ENCODE measurements at places on chromosomes 12 and 14. TPM values are rescaled to one million over a fixed set of nuclear protein-coding genes. Genes with fewer than 3 reads are reported as not detected.

CINP gene
- 35.5 TPM for total RNA-seq

NPFF gene
- not detected for total RNA-seq

HOXC4 gene
- total RNA-seq: not detected

- no peaks in the 10 kb centered on the region for H3K36me3 ChIP-seq
- H3K27me3 ChIP-seq: no peaks in the 10 kb centered on the region
- H3K4me3 ChIP-seq: no peak overlapping the region
- no peak overlapping the region for H3K27ac ChIP-seq
- peaks cover 14% of the 10 kb centered on the region for H3K4me1 ChIP-seq
- DNase-seq: no peak
Observed at GRCh38 chr14:72522847-72523246, 371.1 kb downstream of the DPF3 start.

GRCh38 chr12:56581418-56582145 lies 48.5 kb downstream of the BAZ2A start:
- DNase-seq: no peak
- H3K27me3 ChIP-seq: no peaks in the 10 kb centered on the region
- H3K4me3 ChIP-seq: no peak overlapping the region
- no peaks in the 10 kb centered on the region for H3K4me1 ChIP-seq
- H3K27ac ChIP-seq: peak overlapping the region; percentile 11

DNA sequence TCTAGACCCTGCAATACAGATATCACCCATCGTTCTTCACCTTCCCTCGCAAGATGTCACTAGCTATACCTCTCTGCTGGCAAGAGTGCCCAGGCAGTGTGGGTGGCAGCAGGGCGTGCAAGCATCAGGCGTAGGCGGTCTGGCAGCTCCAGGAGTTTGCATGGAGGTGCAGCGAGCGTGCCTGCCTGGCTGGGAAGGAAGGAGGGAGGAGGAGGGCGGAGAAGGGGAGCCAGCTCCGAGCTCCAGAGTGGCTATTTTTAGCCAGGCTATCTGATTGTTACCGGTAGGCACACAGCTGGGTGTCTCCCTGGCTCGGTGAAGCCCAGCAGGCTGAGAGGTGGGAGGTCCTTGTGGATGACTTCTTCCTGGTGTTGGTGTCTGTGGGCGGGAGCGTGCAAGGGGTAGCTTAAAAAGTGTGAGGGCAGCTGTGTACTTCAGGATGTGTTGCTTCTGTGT lies 6.2 kb downstream of the FOXJ2 start:
- H3K36me3 ChIP-seq: peaks cover 35% of the 10 kb centered on the region
- DNase-seq: peak; percentile 85
- H3K27me3 ChIP-seq: no peaks in the 10 kb centered on the region
- peak overlapping the region; percentile 64 for H3K27ac ChIP-seq
- H3K4me1 ChIP-seq: peaks cover 56% of the 10 kb centered on the region

DNA sequence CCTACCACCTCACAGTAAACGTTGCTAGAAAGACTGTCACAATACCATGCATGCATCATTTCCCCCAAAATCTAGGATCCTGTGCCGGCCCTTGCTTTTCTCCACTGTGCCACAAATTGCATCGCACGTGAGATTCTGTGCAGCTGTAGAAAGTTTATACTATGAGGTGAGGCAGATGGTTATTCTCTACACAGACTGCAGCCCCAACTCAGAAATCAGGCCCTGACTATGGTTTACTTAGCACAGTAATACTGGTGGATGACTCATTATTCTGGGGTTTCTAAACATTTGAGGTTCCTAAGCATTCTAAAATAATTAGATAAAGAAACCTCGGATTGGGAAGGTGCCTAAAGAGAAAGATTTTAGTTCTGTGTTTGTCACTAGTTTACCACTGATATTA lies 163.8 kb upstream of the CCDC198 start:
- no peaks in the 10 kb centered on the region for H3K4me1 ChIP-seq
- H3K27me3 ChIP-seq: no peaks in the 10 kb centered on the region
- H3K4me3 ChIP-seq: no peak overlapping the region
- no peak overlapping the region for H3K27ac ChIP-seq
- H3K36me3 ChIP-seq: no peaks in the 10 kb centered on the region

GRCh38 chr12:27257104-27257843 lies 13.2 kb downstream of the STK38L start:
- peaks cover 20% of the 10 kb centered on the region for H3K4me1 ChIP-seq
- H3K36me3 ChIP-seq: no peaks in the 10 kb centered on the region
- DNase-seq: no peak
- H3K4me3 ChIP-seq: no peak overlapping the region
- no peak overlapping the region for H3K27ac ChIP-seq
- H3K27me3 ChIP-seq: no peaks in the 10 kb centered on the region
